ENCODE measurements at places on chromosomes 1 and 21. TPM values are rescaled to one million over a fixed set of nuclear protein-coding genes. Genes with fewer than 3 reads are reported as not detected.

KCNE1 gene
- polyA plus RNA-seq = 0.16 TPM

UBE2U gene
- not detected for polyA plus RNA-seq

LRRC38 gene
- polyA plus RNA-seq = not detected

KRTAP10-5 gene
- not detected for polyA plus RNA-seq

PFDN2 gene
- 340 TPM for polyA plus RNA-seq

VHLL gene
- not detected for polyA plus RNA-seq

ASCL5 gene
- not detected for polyA plus RNA-seq

STIL gene
- polyA plus RNA-seq = 4.9 TPM

FNDC7 gene
- polyA plus RNA-seq = not detected

OR2W3 gene
- polyA plus RNA-seq = 0.13 TPM

ELF3 gene
- polyA plus RNA-seq = 0.11 TPM

SPAG17 gene
- not detected for polyA plus RNA-seq

NKAIN1 gene
- 0.54 TPM for polyA plus RNA-seq

CAP1 gene
- polyA plus RNA-seq = 330 TPM

Data from SK-N-SH (cell line).